ENCODE measurements at places on chromosomes 4 and X. TPM values are rescaled to one million over a fixed set of nuclear protein-coding genes. Genes with fewer than 3 reads are reported as not detected.

DNA sequence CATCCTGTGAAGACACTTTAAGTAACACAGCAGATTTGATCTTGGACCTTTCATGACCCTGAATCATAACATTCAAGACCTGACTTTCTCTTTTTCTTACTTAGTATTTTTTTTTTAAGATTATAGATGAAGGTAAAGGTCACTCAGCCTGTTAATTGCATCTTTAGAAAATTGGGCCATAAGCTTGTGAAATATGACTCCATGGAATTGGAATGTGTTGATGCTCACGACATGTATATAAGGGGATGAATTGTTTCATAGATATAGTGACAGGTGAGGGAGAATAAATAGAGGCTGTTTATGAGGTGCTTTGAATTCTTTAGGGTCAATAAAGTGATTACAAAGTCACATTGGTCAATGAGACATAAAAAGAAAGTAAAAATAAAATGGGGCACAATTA lies 27.7 kb upstream of the HS3ST1 start:
- DNase-seq, result no peak

DNA sequence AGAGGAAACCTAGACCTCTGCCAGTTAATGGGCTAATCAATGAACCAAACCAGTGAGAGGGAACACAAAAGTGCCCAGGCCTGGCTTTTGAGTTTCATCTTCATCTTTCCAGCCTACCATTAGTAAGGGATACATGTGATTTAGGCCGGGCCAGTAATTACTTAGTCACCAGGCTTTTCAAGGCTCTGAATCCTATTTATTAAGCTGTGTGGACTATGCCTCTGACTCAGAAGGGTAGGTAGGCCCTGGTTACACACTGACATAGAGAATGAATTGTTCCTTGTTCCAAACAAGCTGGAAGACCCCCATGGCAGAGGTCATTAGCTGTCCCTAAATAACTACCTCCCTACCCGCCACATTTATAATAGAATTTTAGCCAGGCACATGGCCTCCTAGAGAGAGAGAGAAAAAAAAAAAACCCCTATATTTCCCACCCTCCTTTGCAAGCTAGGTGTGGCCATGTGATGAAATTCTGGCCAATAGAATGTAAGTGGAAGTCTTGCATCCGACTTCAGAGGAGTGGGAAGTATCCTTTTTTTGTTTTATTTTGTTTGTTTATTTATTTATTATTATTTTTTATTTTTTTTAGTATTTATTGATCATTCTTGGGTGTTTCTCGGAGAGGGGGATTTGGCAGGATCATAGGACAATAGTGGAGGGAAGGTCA lies 112.3 kb upstream of the BCOR start:
- DNase-seq, result no peak

The VSIG1 gene
- not detected for total RNA-seq

The KLHL2 gene
- total RNA-seq, result 15.5 TPM

The FOXR2 gene
- not detected for total RNA-seq

GRCh38 chr4:18923496-18924161 lies 902.1 kb upstream of the LCORL start:
- no peak for DNase-seq

The CTAG2 gene
- not detected for total RNA-seq

Measured in right cardiac atrium (tissue), 5 donors.